ENCODE measurements at places on chromosomes 6 and 20. TPM values are rescaled to one million over a fixed set of nuclear protein-coding genes. Genes with fewer than 3 reads are reported as not detected.

Gene CASS4
- under 0.01 TPM for total RNA-seq

Gene HAO1
- not detected for total RNA-seq

Gene GOPC
- total RNA-seq: 41.8 TPM

Gene OR2J3
- not detected for total RNA-seq

Gene FAM229B
- 11.6 TPM for total RNA-seq

Gene HLA-DQB2
- not detected for total RNA-seq

Gene TFAP2D
- total RNA-seq: not detected

Gene PERP
- total RNA-seq: 7.7 TPM

Gene CNR1
- total RNA-seq: not detected

Gene MYCT1
- 0.29 TPM for total RNA-seq

Gene CST4
- total RNA-seq: not detected

Gene CEP250
- total RNA-seq: 23.5 TPM

Gene IL17F
- not detected for total RNA-seq

Gene C6orf118
- total RNA-seq: not detected

Gene PTCRA
- not detected for total RNA-seq

Gene COX4I2
- total RNA-seq: not detected
